Calu3 (cell line): ENCODE measurements at places on chromosomes 2 and 18. TPM values are rescaled to one million over a fixed set of nuclear protein-coding genes. Genes with fewer than 3 reads are reported as not detected.
A peak's percentile ranks its signal among the peaks of the same experiment; 100 is the strongest.

The TMEM185B gene
- 42.0 and 42.8 TPM in 2 replicates for total RNA-seq

The MAP4K4 gene
- total RNA-seq, result 136 and 151 TPM in 2 replicates

The LRRTM1 gene
- total RNA-seq, result not detected in 2 replicates

DNA sequence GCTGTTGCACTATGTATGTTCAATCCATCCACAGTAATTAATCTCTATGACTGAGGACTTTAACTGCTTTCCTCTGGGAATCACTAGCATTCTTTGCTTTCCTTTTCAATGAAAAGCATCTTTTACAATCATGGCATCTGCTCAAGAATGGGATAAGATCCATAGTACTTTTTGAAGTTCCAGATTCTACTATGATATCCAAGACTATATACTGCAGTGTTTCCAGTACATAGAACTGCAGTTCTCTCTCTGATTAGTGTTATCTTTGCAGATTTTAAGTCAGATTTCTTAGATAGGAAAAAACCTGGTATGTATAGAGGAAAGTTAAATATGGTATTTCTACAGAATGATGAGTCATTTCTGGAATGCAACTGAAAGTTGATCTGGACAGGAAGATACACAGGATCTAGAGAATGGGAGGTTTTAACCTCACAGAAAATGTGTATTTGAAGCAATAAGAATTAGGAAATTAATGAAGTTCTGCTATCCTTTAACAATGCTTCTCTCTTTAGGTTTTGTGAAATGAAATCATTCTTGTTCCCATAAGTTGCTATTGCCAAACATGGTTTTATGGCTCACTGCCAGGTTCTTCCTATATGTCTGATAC, 670.7 kb downstream of the ERBB4 start:
- DNase-seq, result no peak

DNA sequence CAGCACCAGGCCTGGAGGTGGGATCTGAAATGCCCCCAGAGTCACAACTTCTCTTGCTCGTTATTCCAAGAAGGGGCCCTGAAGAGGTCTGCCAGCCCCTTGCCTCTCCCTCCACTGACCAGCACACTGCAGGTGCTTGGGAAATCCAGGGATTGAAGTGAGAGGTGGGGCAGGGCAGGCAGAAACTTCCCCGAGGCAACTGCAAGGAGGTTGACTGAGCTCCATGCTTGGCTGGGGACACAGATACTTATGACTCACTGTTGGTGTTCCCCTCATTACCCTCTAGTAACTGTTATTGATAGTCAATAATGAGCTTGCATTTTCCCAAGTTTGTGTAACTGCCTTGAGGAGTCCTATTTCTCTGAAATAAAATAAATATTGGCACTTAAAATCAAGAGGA, 47.5 kb downstream of the MARCO start:
- DNase-seq, result no peak

GRCh38 chr2:110115291-110116032, at the start of gene MALL:
MALL (minus strand) TSS chr2:110115822; CDS start chr2:110115792, 30 bp downstream.
- peak; percentile 82 for DNase-seq

GRCh38 chr2:74646834-74647482, 1.2 kb downstream of the M1AP start:
- no peak for DNase-seq

GRCh38 chr18:50465211-50466153, 90.6 kb downstream of the SKA1 start:
- no peak for DNase-seq

DNA sequence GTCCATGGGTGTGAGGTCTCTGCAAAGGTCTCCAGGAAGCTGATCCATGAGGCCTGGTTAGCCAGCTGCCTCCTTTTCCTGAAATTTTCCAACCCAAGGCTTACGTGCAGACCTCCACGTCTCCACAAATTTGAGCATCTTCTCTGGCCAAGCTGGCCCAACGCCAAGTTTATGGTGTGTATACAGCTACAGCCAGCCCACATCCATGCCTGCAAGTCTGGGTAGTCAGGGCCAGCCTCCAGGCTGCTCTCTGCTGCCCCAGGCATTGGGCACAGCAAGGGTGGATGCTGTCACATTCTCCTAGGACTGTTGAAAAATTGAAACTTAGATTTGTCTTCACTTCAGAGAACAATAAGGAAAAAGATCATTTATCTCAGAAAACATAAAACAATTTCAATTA, 525.5 kb upstream of the CHAC2 start:
- no peak for DNase-seq

The SMC6 gene
- 29.6 and 31.6 TPM in 2 replicates for total RNA-seq

DNA sequence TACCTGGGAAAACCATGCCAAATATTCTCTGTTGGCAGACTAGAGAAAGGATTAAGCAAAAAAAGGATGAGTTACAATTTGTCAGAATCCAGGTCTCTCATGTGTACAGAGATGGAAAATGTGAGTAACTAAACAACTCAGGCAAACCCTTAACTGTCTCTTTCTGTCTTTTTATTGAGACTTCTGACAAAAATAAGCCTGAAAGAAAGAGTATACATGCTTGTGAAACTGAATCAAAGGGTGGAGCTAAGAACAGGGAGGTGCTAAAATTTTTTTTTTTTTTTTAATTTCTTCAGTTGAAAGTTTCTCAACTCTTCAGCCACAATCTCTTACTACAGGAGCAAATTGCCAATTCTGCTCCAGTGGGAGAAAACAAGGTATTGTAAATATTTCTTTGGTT, at the start of gene SERPINB10:
SERPINB10 (plus strand) TSS at position 295 of the 400 bp plus-strand sequence. CDS start 7,553 bp downstream, outside the sequence.
- no peak for DNase-seq

- no peak for DNase-seq
Observed at GRCh38 chr2:99487906-99488305, 1.9 kb downstream of the REV1 start.

GRCh38 chr2:75204833-75205232, 5.5 kb upstream of the TACR1 start:
- no peak for DNase-seq

The CDH2 gene
- total RNA-seq, result 1.5 and 2.3 TPM in 2 replicates

The ZNF892 gene
- total RNA-seq, result 6.2 and 6.6 TPM in 2 replicates

GRCh38 chr2:58006952-58007284, 39.7 kb upstream of the VRK2 start:
- DNase-seq, result no peak

- DNase-seq, result no peak
Observed at GRCh38 chr2:119175517-119175916, 17.0 kb upstream of the C1QL2 start.

The RAX gene
- not detected in 2 replicates for total RNA-seq

DNA sequence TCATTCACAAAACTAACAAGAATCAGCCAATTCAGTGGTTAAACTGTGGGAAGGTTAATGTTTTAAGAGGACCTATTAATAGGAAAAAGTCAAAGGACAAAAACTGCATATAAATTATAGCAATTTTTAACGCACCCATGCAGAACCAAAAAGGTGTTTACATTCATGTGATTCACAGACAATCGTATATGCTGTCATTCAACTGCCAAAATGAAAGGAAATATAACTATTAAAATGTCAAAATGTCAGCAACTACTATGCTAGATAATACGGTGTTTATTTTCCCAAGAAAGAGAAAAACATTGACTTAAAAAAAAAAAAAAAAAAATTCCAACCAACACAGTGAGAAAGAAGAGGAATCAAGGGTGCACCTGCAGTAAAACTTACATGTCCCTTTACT, 48.5 kb downstream of the DYM start:
- DNase-seq, result no peak

DNA sequence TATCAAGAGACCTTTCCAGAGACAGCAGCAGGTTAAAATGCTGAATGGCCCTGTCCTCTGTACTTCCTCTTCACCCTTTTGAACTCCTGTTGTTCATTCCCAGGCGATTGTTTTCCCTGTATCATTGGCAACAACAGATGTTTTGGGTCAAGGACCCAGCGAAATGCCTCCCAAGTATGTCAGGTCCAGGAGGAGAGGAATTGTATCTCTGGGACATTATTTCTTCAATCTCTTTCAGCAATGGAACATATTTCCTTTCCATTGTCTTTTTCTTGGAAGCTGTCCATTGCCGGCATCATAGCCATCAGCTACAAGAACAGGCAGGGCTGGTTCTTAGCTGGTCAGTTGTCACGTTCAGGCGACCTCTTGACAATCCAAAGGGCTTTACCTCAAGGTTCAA, 76.2 kb downstream of the NRP2 start:
- no peak for DNase-seq

The STAT4 gene
- 0.85 and 1.3 TPM in 2 replicates for total RNA-seq

- DNase-seq, result no peak
Observed at GRCh38 chr2:127083819-127084503, 23.0 kb downstream of the BIN1 start.

- DNase-seq, result no peak
Observed at GRCh38 chr2:152400607-152401214, 65.7 kb downstream of the FMNL2 start.

- DNase-seq, result peak; percentile 60
Observed at GRCh38 chr2:112055730-112056625, 909 bp downstream of the TMEM87B start.

The SERPINB12 gene
- total RNA-seq, result not detected in 2 replicates

The LBX2 gene
- 3.0 and 3.5 TPM in 2 replicates for total RNA-seq

The KYNU gene
- total RNA-seq, result 64.2 and 78.7 TPM in 2 replicates

The COL5A2 gene
- 0.56 and 1.1 TPM in 2 replicates for total RNA-seq

The DNMT3A gene
- 32.8 and 35.7 TPM in 2 replicates for total RNA-seq

- no peak for DNase-seq
Observed at GRCh38 chr2:49794396-49794795, 640.1 kb upstream of the FSHR start.
